ENCODE measurements at places on chromosomes 4 and X.

- no peak for DNase-seq
Measured at GRCh38 chrX:4094926-4095325, 381.5 kb upstream of the PRKX start.

- DNase-seq, result no peak
Measured at GRCh38 chr4:119304431-119304830, 17.5 kb downstream of the FABP2 start.

DNA sequence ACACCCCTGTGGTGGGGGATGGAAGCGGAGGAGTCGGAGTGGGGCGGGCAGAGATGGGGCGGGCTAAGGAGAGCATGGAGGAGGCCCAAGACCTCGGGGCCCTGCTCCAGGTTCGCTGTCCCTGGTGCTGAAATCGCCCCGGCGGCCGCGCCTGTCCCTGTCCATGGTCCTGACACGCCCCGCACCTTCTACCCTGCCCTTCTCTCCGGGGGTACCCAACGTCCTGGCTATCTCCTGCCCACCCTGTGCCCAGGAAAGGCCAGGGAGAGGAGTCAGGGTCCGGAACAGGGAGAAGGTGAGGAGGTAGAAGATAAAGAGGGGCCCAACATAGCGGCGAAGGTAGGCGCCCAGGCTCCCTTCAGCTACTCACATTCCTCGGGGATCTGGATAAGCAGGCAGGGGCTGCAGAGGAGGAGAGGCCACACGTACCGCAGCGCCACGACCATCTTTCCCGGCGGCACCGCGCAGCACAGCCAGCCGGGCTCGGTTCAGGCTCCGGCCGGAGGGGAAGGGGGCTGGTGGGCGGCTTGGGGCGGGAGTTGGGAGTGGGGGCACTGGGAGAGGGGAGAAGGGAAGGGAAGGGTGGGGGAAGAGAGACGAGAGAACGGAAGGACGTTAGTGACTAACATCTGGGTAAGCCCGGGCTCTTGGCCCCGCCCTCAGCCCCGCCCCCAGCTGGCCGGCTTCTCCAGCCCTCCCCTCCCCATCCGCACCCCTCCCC lies 10.4 kb downstream of the L1CAM start:
- DNase-seq, result peak; percentile 35

- DNase-seq, result no peak
Measured at GRCh38 chrX:140433582-140433981, 71.3 kb downstream of the SOX3 start.

- DNase-seq, result no peak
Measured at GRCh38 chr4:186260504-186261448, 5.2 kb upstream of the F11 start.

- no peak for DNase-seq
Measured at GRCh38 chrX:134670134-134670924, 12.1 kb upstream of the PLAC1 start.

- DNase-seq, result no peak
Measured at GRCh38 chrX:72367516-72367915, 61.8 kb upstream of the CITED1 start.

DNA sequence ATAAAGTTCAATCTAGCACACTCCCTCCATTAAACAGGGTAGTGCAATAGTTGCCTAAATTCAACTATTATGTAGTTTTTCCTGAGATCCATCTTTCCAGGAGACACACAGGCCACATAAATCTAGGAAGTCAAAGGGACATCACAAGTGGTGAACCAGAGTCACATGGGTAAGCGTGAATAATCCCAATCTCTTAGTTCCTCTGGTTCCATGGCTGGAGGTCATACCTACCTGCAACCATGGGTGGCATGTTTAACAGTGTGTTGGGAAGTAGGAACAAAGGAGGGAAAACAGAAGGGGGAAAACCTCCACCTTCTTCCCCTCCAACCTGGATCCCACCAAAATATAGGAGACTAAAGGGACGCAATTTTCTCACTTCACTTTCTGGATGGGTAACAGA lies 2651.6 kb downstream of the ARAP2 start:
- DNase-seq, result no peak

- no peak for DNase-seq
Measured at GRCh38 chr4:71415491-71415890, 76.7 kb downstream of the SLC4A4 start.

DNA sequence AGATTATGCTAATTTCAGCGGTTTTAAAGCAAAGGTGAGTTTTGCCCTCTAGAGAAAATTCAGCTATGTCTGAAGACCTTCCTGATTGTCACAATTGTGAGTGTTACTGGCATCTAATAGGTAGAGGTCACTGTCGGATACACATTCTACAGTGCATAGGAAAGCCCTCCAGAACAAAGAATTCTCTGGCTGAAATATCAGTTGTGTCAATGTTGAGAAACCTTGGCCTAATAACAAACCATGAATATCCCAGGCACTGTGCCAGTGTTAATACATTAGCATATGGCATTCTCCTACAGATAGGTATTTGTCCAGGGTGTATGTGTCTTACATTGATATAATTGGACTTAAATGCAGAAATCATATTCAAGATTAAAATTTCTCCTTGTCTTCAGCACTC lies 294.3 kb downstream of the FSTL5 start:
- no peak for DNase-seq

DNA sequence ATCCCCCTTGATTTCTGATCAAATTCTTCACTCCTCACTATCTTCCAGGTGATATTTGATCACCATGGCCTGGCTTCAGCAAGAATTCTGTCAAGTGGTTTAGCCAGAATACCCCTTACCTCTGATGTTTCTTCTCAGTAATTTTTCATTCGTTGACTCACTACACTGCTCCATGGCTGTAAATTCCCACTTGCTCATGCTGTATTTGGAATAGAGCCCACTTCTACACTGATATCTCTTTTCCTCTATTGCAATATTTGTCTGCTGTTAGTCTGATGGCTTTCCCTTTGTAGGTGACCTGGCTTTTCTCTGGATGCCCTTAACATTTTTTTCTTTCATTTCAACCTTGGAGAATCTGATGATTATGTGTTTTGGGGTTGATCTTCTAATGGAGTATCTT lies 73.9 kb upstream of the DIPK2B start:
- no peak for DNase-seq

DNA sequence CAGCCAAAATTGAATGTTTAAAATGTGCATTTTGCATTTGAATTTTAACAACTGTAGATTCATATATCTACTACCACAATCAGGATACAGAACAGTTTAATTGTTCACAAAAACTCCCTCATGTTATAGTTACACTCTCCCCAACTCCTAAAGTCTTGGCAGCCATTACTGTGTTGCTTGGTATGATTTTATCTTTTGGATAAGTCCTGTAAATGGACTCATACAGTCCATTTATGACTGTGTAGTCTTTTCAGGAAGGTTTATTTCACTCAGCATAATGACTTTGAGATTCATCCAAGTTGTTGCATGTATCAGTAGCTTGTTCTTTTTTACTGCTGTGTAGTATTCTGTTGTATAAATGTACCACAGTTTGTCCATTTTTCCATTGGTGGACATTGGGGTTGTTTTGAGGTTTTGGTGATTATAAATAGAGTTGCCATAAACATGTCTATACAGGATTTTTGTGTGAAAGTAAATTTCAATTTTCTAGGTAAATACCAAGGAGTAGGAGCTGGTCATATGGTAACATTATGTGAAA lies 9.9 kb downstream of the FAM193A start:
- DNase-seq, result no peak

- DNase-seq, result no peak
Measured at GRCh38 chr4:138646383-138646782, 369.2 kb upstream of the NOCT start.

DNA sequence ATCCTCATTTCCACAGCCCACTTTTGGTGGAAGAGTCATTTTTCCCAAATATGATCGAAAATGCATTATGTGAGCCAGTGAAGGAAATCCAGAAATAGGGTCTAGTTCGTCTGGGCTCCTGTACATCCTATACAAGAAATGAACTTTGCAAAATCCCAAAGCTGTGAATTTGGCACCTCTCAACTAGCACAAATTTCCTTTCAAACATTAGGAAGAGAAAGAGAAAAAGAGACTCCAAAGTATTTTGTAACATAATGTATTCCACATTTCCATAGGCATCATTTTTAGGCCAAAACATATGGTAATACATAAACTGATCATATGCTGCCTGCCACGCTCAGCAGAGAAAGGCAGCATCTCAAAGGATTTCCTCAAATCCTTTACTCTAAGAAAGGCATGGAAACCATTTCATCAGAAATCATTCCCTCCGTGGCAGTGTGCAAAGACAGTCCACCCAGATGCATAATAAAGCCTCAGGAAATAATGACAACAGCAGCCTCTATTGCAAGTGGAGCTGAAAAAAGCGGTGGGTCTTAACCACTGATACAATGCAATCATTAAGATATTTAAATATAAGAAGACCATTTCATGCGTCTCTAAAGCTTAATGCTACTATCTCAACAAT lies 56.8 kb downstream of the ANOS1 start:
- no peak for DNase-seq

- peak; percentile 1 for DNase-seq
Measured at GRCh38 chr4:74934016-74934831, 1.3 kb downstream of the PARM1 start.

GRCh38 chrX:9355739-9356138 lies 109.1 kb upstream of the TBL1X start:
- DNase-seq, result no peak

DNA sequence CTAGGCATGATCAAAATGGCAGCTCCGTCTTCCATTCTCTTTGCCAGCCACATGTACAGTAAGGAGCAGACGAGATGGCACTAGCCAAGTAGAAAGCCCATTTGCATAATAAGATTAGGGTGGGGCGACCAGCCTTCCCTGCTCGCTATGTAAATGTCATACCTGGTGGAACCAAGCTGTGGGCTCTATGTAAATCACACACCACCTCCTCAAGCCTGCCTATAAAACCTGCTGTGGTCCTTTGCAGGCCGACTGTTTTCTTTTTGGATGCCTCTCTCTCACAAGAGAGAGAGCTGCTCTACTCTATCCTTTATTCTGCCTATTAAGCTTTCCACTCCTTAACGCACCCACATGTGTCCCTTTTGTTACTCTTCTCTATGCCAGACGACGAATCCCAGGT lies 1472.7 kb downstream of the ARAP2 start:
- DNase-seq, result no peak

GRCh38 chr4:92519727-92520126 lies 216.0 kb downstream of the GRID2 start:
- no peak for DNase-seq

DNA sequence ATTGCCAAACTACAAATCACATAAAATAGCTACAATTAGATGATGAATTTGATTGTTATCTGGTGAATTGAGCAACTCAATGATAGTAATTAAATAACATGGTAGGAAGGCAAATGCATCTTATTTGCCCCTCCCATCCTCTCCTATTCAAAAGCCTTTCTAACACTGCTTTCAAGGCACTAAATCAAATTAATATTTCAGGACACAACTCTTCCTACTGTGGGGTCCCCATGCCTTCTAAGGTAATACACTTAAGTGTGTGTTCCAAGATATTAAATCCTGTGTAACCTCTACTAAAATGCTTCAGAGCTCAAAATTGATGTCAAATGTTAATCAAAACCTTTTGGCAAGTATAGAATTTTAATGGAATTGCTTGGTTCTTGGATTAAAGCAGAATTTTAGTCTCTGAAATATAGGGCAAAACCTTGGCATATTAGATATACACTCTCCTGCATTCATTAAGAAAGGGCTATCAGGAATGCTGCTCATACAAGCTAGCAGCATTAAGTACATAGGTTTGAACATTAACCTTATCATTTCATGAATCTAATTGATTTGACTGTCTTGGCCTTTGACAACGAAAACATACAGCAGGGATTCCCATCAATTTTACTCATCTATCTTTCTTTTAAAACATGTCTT lies 371.8 kb upstream of the GALNTL6 start:
- no peak for DNase-seq

- no peak for DNase-seq
Measured at GRCh38 chrX:11374570-11374969, 81.4 kb downstream of the AMELX start.

- no peak for DNase-seq
Measured at GRCh38 chrX:19956306-19956705, 34.6 kb downstream of the BCLAF3 start.

DNA sequence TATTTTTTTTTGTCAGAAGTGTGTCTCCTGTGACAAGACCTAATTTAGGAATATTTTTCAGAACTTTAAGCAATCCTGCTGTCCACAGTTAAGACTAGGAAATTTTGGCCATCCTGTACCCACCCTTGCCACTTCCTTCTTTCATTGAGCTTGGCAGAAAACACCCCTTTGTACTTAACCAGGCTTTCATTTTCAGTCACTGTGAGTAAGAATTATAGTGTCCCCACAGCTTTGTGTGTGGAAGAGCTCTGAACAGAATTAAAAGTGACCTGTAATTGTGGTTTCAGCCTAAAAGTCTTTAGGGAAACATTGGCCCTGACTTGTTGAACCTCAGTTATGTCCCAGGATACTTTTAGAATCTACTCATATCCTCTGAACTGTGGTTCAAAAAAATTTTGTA lies 153.7 kb upstream of the BMP3 start:
- DNase-seq, result no peak

DNA sequence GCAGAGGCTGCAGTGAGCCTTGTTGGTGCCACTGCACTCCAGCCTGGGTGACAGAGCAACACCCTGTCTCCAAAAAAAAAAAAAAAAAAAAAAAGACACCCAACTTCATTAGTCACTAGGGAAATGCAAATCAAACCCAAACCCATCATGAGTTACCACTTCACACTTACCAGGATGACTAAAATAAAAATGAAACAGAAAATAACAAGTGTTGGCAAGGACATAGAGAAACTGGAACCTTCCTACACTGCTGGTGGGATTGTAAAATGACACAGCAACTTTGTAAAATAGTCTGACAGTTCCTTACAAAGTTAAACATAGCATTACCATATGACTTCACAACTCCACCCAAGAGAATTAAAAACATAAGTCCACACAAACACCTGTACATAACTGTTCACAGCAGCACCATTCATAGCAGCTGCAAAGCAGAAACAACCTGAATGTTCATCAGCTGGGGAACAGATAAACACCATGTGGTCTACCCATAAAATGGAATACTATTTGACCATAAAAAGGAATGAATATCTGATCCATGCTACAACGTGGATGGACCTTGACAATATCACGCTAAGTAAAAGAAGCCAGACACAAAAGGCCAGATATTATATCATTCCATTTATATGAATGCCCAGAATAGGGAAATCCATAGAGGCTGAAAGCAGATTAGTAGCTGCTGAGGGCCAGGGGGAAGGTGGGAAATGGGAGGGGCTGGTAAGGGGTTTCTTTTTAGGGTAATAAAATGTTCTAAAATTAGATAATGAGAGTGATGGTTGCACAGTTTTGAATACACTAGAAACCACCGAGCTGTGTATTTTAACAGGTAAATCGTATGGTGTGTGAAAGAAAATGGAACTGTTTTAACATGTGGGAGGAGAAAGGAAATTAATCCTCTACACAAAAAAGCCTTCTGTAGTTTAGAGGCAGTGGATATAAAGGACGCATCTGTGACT lies 18.3 kb downstream of the CD99L2 start:
- DNase-seq, result peak; percentile 70

- no peak for DNase-seq
Measured at GRCh38 chr4:98493296-98493695, 165.1 kb downstream of the TSPAN5 start.

DNA sequence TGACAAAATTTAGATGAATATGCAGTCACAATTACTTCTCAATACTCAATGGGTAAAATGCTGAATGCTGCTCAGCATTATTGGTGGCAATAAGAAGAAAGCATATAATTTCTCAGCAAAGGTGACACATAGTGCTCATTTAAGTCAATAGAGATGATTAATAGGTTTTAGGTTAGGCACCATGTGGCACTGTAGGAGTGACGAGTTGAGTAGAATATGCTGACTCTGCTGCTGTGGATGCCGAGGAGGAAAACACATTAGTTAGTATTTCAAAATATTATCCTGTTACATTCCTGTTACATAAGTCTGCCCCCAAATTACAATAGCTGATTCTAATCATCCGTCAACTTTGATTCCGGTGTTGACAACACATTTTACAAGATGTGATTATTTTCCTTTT lies 13.7 kb upstream of the CXCL5 start:
- no peak for DNase-seq
